Activated CD4-positive, alpha-beta memory T cell treated with anti-CD3 and anti-CD28 coated beads for 36 hours (primary cell): ENCODE measurements at places on chromosomes 7 and 10. TPM values are rescaled to one million over a fixed set of nuclear protein-coding genes. Genes with fewer than 3 reads are reported as not detected.

GRCh38 chr10:89330537-89331212, 2.9 kb downstream of the IFIT3 start:
- DNase-seq, result no peak

- no peak for DNase-seq
These were observed 12.0 kb downstream of the LARP4B start for GRCh38 chr10:919481-919880.

- no peak for DNase-seq
These were observed 60.0 kb upstream of the ORC5 start for GRCh38 chr7:104267701-104268368.

Gene ASB10
- not detected for total RNA-seq

Gene NDUFB2
- 171 TPM for total RNA-seq
